Activated naive CD8-positive, alpha-beta T cell treated with anti-CD3 and anti-CD28 coated beads, Interleukin-2, amount 10 ng/mL, durations not matched to agents 7 days and 5 days (primary cell): ENCODE measurements at places on chromosomes 2 and 18.

DNA sequence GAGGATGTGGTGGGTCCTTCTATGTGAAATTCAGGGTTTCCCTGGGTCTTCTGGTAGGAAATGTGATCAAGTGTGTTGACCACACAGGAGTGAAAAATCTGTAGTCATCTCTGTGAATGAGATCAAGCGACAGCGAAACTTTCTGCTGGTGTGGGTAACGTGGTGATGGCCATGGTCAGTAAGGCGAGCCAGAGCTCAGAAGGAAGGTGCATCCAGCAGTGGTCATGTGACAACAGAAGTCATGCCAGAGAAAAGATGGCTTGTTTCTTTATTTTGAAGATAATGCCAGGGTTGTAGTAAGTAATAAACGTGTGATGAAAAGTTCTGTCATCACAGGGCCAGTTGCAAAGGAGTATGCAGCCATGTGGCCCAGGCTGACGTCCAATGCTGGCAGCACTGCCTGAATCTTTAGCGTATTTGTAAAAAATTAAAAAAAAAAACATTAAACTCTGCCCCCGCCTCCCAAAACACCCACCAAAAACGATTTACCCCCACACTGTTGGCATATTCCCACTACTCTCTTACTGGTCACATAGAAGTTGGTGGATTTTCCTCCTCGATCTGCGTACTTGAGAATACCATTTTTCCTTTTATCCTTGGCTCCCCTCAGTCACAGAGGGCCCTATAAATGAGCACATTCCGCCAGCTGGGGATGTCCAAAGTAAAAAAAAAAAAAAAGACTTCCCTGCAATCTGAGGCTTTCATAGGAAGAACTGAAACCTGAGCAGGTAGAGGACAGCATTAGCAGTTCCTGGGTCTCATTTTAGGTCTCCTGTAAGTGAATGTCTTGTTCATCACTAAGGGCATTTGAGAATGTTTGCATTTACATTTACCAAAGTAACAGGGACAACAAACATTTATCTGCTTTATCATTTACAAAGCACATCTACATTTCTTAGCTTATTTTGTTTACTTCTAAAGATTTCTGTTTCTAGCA, 70.6 kb downstream of the SLC4A3 start:
- no peak for DNase-seq

GRCh38 chr2:226656367-226656766, 143.3 kb downstream of the IRS1 start:
- no peak for DNase-seq

DNA sequence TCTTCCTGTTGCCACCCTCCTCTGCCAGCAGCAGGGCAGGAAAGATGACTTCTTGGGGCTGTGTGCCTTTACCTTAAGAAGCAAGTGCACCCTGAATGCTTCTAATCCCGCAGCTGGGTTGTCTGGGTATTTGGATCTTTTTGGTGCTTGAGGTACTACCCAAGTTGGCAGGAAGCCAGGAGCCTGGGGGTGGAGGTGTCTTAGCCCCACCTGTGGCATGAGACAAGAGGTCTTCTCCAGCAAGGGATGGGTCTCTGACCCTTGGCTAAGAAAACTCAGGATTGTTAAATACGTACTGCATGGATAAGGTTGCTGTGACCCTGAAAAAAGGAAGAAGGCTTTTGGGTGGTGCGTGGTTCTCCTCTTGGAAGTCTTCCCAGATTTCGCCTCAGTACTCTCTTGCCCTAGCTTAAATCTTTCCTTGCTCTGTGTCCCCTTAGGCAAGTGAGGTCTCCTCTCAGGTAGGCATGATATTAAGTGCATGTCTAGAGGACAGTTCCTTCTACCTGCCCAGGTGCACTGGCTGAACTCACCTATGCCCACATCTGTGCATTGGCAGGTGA, 4.3 kb downstream of the HPCAL1 start:
- DNase-seq: no peak

DNA sequence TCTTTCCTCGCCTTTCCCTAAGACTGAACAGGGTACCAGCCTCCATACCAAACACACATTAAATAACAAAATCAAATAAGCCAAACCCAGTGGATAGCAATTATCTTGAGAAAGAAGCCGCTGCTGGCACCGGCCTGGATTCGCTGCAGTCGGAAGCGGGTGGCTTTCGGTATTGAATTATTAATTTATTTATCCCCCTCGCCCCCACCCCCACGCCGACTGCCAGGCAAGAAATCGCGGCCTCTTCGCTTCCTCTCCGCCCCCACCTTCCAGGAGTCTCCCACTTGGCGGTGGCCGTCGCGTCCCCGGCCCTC, 370 bp upstream of the ZNF804A start:
- no peak for DNase-seq

DNA sequence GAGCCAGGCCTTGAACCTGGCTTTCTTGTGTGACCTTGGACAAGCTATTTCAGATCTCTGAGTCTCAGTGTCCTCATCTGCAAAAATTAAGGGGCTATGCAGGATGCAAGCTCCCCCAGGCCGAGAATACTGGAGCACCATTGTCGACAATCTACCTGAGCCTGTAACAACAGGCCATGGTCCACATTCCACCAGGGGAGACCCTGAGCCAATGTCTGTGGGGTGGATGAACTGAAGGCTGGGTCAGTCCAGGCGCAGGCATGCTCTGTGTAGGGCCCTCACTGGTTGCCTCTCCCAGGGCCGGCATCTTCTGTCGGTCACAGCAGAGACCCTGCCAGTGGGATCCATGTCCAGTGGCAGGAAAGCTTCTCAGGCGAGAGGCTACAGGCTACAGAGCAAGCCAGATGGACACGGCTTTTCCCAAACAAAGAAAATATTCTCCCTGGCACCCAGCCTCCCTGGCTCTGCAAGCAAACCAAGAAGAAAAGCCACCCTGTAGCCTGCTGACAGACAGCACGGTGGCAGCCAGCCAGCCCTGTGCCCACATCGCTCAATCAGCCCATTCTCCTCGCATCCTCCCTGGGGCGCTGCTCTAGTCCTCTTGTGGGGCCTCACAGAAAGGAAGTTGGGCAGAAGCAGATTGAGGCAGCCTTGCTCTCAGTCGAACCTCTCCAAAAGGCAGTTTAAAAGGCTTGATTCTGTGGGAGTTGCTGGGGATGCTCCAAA, 48.7 kb upstream of the FZD7 start:
- no peak for DNase-seq

DNA sequence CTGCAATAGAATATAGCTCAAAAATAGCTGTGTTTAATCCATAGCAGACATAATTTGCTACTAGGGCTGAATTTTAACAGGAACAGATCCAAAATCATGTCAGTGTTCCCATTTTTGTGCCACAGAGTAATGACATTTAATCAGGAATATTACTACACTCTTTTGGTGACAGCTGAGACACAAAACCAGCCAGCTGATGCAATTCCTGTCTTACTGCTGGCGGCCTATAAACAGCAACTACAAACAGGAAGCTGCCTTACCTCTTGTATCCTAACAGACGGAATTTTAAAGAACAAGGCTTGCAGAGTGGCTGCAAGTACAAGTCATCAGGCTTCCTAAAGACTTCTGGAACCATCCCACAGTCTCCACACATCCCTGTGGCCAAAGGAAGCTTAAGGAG, 218.1 kb downstream of the ZNF521 start:
- DNase-seq: no peak

GRCh38 chr2:116088236-116088635, 1645.8 kb downstream of the DPP10 start:
- DNase-seq: no peak

DNA sequence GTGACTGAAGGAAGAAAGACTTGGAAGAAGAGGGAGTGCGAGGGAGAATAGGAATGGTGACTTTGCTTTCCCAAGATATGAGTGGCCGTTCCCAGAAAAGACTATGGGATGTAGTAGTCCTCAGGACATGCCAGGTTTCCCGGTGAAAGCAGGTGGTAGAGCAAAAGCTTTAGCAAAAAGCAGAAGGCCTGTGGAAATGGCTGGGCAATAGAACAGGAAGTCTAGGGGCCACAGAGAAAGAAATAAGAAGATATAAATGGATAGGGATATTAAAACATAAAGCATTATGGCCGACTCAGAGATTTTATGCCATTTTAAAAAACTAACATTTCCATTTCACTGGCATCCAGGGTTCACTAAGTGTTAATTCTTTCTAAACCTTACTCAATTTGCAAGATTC, 1.2 kb upstream of the SERPINB13 start:
- DNase-seq: no peak

DNA sequence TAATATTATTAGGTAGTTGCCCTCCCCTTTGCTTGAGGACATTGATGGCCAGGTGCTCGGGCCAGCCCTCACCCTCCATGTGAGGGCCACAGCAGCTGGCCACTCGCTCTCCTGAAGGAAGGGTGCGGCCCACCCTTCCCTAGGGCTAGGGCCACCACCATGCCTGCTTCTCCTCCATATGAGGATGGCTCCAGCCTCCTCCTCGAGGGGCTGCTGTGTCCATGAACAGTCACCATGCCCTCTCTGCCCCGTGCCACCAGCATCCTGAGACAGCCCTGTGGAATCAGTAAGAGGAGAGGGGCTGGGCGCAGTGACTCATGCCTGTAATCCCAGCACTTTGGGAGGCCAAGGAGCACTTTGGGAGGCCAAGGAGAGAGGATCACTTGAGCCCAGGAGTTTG, 2.4 kb downstream of the GPR17 start:
- DNase-seq: no peak

- no peak for DNase-seq
Measured at GRCh38 chr2:16010011-16010410, 69.7 kb downstream of the MYCN start.

DNA sequence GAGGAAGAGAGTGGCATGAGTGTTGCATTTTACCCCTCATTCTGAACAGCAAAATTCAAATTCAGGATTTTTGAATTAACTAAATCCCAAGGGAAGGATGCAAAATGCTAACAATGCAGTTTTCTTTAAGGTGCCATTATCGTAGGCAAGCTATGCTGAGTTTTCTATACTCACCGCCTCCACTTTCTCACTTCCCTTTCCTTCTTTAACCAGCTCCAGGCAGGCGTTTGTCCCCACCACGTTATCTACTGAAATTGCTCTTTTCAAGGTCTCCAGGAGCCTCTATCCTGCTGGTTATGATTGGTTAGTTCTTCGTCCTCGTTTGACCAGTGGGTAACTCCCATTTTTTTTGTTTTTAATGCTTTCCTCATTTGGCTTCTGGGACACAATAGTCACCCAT, 1.8 kb upstream of the CPO start:
- DNase-seq: no peak

DNA sequence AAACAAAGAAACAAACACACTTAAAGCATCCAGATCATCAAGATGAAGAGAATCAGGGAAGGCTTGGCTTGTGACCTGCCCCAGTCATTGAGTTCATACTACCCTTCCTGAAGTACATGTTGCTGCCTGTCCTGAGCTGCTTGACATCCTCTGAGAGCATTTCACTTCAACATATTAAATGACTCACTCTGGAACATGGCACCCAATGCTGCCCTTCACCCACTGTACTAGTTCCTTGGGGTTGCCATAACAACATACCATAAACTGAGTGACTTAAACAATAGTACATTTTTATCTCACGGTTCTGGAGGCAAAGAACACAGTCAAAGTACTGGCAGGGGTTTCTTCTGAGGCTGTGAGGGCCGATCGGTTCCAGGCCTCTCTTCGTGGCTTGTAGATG, 371.3 kb downstream of the RNF144A start:
- DNase-seq: no peak

GRCh38 chr2:191656391-191656790, 21.5 kb upstream of the NABP1 start:
- DNase-seq: no peak

DNA sequence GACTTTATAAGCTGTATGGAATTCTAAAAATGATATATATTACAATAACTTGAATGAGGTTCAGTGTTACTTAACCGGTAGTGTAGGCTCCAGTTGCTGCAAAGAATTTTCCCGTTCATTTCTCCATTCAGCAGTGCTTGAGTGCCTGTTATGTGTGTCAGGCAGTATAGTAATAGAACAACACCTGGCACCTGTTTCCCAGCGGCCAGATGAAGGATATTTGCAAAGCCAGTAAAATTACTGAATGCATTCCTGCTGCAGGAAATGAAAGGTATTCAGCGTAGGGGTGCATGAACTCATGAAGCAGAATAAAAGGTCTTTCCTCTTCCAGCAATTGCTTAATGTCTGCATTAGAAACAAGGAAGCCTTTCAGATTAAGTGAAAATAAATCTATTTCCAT, 18.8 kb downstream of the YPEL5 start:
- DNase-seq: no peak

DNA sequence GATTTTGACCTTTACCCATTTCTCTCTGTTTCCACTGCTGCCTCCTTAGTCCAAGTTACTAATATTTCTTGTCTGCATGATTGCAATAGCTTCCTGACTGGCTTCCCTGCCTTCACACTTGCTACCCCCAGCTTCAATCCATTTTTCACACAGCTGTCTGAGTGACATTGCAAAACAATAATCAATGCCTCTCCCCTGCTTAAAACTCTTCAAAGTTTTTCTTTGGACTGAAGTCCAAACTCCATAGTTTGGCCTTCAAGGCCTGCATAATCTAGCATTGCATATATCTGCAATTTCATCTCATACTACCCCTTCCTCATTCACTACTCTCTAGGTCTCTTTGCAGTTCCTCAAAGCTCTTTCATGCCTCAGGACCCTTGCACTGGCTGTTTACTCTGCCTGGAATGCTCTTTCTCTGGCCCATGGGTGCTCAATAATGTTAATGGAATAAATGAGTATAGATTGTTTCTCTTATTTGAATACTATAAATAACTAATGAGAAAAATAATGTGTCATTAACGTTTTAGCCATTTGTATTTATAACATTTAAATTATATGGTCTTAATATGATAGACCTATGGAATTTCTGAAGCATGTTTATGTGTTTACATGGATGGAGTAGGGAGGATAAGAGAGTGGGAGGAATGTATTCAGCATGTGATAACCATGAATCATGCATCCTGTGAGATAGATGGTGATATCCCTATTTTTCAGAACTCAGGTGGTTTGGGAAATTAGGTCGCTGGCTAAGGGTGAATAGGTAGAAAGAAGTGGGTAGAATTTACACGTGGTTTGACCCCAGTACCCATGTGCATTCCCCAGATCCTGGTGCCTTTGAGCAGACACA, 5.7 kb upstream of the TMEM178A start:
- no peak for DNase-seq

DNA sequence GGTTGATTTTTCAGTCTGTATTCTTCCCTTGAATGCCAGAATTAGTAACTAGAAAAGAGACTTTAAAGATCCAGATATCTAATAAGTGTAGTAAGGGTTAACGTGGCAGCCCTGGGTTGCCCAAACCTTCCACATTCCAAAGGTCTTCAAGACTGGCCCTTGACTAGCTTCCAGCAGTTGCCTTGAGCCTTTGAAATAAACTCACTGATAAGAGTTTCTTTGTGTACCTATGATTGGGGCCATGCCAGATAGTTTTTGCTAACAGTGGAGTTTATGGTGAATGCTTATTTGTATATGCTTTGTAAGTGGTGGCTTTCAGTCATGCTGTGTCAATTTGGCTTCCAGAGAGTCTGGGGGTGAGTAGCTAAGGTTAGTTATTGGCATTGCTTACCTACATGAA, 722.3 kb downstream of the RNF144A start:
- DNase-seq: no peak

GRCh38 chr2:237886685-237887481, 27.5 kb downstream of the RAMP1 start:
- DNase-seq: no peak

- DNase-seq: peak; percentile 65
Measured at GRCh38 chr2:85887566-85888019, 1.2 kb downstream of the ST3GAL5 start.

GRCh38 chr18:55001394-55002024, 42.2 kb upstream of the CCDC68 start:
- DNase-seq: no peak
